ENCODE measurements at places on chromosomes 5 and 9.

DNA sequence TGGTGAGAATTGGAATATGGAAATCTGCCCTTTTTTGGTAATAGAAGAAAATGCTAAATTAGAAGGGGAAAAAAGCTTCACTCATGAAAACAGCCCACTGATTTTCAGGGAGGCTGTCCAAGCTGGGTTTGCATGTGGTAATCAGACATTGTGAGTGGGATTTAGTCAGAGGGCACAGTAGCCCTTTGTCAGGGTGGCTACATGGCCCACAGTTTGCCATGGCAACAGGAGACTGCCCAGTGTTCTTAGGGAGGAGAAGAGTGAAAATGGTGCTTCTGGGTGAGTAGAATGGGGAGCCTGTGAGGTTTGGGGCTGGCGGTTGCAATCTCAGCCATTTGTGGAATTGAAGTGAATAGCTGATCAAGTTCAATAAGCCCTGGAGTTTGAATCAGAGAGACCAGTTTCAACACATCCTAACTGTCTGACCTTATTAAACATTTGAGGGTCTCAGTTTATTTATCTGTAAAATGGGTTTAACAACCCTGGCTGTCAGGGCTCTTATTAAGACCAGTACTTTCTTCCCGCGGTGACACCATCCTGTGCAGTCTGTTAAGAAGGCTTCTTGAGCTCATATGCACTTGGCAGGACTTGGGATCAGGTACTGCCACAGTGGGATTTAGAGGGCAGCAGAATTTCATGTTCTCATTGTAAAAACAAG lies 107.6 kb upstream of the TNC start:
- DNase-seq = no peak

DNA sequence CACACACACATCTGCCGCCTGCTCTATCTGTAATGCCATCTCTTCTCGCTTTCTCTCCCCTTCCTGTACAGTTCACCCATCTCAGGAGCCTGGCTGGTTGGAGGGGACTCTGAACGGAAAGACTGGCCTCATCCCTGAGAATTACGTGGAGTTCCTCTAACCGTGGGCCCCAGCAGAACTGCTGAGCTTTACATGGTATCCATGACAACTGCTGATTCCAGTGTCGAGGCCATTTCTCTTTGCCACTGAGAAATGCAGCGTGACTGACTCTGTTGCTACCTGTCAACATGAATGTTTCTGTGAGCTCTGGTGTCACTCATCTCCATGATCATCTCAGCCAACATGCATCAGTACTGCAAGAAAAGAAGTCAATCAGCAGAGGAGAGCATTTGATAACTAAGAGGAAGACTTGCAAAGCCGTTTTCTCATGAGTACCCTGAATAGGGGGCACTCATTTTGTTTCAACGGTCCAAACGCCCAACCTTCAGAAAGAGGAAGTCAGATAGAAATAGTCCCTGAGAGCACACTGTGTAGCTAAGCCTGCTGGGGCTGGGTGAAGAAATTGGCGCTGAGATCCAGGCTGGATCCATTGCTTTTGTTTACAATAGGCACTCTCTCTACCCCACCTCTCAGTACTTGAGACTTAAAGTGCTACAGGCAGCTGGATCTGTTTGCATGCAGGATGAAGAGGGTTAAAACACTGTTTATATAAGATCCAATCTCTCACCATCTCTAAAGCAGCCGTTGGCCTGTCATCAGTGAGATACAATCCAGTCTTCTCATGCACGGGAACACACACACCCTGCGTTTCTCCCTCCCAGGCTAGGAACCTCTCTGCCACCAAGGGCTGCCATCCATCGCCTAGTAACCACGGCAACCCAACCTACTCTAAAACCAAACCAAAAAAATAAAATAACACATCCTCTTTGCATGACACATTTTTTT lies 180.9 kb downstream of the NR3C1 start:
- DNase-seq = peak; percentile 20

- no peak for DNase-seq
Measured at GRCh38 chr5:72137826-72138409, 30.6 kb downstream of the MAP1B start.

DNA sequence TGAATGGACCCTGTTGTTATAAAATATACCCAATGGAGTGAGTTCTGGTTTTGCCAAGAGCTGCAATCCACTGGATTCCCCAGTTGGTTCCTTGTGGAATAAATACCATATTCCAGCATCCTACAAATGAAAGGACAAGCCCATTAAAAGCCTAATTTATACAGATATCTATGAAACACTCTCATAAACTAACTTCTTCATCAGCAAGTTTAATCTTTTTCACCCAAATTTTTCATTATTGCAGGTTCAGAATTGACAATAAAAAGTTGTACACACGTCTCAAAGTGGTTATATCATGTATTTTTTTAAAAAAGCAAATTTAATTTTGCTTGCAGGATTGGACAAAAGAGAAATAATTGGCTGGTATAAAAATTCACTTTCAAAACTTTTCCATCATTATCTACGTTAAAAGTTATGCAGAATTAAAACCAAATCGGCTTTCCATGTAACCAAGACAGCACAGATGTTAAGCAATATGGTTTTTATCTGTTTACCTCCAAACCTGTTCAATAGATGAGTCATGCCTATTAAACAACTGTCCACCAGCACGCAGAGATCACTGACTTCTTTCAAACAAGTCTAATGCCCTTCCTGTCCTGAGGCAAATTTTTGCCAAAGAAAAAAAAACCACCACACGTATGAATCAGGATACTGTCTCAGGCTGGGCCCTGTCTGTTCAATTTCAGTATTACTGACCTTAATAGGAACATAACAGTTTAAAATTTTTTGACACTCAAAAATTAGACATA lies 42.5 kb downstream of the CEMIP2 start:
- no peak for DNase-seq

DNA sequence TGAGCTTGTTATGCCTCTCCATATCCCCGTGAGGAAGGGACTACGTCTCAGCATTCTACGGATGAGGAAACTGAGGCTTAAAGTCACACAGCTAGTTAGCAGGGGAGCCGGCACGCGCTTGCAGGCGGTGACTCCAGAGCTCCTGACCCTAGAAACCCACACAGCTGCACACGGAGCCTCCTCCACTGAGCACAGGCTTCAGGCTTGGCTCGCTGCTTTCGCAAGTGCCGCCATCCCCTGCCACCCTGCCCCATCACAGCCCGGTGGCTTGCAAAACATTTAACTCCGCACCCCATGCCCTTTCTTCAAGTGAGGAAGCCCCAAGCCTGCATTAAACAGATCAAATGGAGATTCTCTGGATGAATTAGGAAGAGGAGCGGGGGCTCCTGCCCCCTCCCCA lies 138.3 kb downstream of the HSD17B3 start:
- DNase-seq = no peak

Data from stimulated activated naive CD8-positive, alpha-beta T cell treated with anti-CD3 and anti-CD28 coated beads, Interleukin-15, amount 100 ng/mL, for 72 hours (primary cell).